ENCODE measurements at places on chromosomes 5 and 9.

DNA sequence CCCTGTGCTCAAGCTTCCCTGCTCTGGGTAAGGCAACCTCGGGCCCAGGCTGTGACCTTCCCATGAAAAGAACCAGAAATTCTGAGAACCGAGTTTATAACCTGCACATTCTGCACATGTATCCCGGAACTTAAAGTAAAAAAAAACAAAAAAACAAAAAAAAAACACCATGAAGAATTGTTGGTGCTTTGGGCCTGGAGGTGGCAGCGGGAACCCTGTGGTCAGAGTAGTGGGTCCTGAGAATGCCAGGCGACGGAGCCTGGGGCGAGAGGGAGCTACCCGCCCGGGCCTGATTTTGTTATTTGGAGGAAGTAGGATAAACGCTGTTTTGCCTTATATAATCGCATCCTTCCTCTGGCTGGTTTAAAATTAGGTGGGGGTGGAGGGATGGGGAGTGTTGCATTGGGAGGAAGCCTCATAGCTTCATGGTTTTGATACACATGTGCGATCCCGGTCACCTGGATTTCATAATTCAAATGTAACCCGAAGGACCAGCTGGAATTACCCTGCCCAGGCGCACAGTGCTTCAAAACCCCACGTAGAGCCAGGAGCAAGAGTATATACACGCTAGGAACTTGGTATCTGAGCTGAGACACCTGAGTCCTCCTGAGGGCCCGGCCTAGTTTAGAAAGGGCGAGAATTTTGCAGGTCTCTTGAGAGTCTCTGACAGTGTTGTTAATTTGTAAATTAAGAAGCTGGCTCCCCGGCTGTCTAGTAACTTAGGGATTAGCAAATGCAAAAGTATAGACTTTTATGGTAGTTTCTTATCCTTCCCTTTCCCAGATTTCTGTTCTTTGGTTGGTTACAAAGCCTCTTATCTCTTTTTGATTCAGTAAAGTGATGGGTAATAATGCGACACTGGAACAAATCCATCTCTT is 2.8 kb downstream of the MSX2 start:
- DNase-seq, result no peak

DNA sequence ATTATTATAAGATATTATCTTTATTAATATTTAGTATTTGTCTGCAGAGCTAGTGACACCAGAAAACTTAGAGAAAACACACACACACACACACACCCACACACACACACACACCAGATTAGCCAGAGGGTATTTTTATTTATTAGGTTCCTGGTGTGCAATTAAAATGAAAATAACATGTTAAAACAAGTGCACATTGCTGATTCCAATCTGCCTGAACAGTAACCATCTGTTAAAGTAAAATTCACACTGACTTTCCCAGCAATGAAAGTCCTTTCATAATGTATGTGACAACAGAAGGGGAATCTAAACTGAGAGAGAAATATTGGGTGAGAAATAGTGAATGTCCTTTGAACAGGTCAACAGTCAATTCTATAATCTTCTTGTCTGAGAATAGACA is 2323.5 kb upstream of the ACO1 start:
- no peak for DNase-seq

- DNase-seq, result peak; percentile 35
Measured at GRCh38 chr5:75337366-75338021, 474 bp downstream of the HMGCR start.

- DNase-seq, result no peak
Measured at GRCh38 chr9:117596678-117597077, 107.5 kb upstream of the TLR4 start.

- DNase-seq, result no peak
Measured at GRCh38 chr9:92988215-92988768, 41.0 kb downstream of the FGD3 start.

DNA sequence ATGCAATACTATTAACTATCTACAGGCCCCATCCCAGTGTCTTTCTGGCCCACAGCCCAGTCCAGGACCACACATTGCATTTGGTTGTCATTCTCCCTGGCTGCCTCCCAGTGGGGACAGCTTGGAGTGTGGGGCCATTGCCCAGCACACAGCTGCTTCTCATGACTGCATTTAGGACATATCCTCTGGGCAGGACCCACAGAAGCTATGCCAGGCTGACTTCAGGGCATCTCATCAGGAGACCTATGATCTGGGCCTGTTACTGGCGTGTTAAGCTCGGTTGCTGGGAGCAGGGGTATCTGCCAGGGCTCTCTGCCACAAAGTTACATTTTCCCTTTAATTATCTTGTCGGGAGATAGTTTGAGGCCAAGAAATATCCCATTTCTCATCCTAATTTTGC is 32.1 kb upstream of the CLPTM1L start:
- DNase-seq, result no peak

- DNase-seq, result no peak
Measured at GRCh38 chr9:99889120-99889519, 17.3 kb upstream of the STX17 start.

DNA sequence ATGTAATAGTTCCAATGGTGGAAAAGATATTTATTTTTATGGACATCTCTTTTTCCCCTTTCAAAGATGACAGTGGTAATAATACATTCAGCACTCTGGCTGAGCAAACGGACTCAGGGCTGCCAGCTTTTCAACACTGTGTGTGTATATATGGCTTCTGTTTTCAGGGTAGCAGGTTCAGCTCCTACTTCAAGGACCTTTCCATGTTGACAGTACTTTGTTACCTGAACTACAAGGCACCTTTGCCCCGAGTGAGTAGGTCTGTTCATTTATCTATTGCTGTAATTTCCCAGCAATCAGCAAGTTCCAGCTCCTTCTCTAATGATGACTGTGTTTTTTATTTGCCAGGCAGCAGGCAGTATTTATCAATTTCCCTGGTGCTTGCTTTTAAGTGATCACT is 387.4 kb upstream of the KIF2A start:
- no peak for DNase-seq

DNA sequence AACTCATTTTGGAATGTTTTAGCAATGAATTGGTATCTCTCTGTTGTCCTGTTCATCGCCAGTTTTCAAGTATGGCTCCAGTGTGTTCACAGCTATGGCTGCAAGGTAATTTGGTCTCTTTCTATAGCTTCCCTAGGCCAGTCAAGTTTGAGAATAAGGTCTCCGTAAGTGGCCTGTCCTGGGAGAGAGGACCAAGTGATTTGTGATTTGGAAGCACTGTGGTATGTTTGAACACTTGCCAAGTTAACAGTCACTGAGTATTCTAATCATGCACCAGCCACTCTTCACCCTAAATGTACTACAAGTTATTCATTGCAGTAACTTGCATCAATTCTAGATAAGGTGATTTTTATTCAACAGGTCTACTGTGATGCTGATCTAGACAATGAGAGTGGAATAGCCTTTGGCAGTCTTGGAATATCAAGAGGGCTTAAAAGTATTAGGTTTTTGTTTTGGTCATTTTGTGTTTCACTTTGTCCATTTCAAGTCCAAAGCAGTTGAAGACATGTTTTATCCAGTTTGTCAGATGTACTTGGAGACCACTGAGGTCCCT is 41.1 kb downstream of the G3BP1 start:
- DNase-seq, result no peak

- no peak for DNase-seq
Measured at GRCh38 chr5:90289837-90290236, 119.7 kb downstream of the CETN3 start.

- DNase-seq, result no peak
Measured at GRCh38 chr9:33445389-33446239, 1.8 kb downstream of the AQP3 start.

- DNase-seq, result no peak
Measured at GRCh38 chr9:130543859-130544258, 35.5 kb upstream of the FUBP3 start.

DNA sequence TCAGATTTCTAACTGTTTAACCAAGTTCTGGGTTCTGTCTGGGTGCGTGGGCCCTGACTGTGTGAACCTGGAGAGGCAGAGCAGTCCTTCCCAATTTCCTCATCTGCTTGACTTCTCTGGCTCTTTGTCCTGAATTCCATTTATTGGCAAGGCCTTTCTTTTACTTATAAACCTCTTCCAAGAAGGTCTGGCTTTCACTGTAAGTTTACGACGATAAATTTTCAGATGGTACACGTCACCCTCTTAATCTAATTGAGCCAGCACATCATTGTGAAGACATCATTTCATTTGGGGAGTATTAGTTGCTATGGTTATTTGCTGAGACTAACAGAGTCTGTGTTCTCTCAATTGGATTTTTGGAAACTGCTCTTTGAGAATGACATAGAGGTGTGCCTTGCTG is 92.4 kb downstream of the ARHGAP26 start:
- no peak for DNase-seq

GRCh38 chr5:126776499-126777256 is at the start of gene LMNB1:
TSS of gene LMNB1 (plus strand) at chr5:126777136. CDS start at chr5:126777509, 373 bp downstream.
- DNase-seq, result peak; percentile 95

GRCh38 chr5:34817558-34818351 is 21.2 kb upstream of the TTC23L start:
- DNase-seq, result no peak

DNA sequence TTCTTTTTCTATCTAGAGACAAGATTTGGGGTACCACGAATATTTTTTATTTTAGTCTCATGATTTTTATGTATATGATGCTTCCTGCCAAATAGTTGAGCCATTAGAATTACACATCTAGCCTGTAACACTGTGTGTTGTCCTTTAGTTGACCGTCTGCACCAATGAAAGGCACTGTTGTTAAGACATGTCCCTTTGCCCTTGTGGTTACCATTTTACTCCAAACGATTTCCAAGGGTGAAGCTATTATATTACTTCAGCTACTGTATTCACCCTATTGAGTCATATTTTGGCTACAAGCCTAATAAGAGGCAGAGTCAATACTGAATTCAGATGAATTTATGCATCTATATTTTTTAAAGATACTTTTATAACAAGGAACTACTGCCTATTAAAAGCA is 207.6 kb downstream of the CETN3 start:
- DNase-seq, result no peak

GRCh38 chr9:77464661-77465060 is 183.5 kb downstream of the GNA14 start:
- DNase-seq, result no peak

DNA sequence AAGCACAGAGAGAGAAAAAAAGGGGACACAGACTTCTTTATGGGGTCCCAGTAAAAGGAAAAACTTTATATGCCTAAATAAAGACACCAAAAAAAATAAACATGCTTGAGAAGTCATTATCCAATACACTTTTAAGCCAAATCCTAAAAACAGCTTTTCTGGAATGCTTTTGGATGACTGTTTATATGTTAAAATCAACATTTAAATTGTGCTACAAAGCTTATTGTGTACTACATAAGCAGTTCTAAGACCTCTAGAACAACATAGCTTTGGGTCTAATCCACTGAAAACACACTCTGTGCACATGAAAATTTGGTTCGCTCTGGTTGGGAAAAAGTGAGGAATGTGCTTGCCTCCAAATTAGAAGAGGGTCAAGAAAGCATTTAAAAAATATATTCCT is 92.5 kb downstream of the EBF1 start:
- DNase-seq, result no peak

GRCh38 chr5:72427016-72427415 is 80.2 kb downstream of the ZNF366 start:
- DNase-seq, result no peak

- no peak for DNase-seq
Measured at GRCh38 chr9:95689669-95690068, 172.9 kb upstream of the PTCH1 start.

DNA sequence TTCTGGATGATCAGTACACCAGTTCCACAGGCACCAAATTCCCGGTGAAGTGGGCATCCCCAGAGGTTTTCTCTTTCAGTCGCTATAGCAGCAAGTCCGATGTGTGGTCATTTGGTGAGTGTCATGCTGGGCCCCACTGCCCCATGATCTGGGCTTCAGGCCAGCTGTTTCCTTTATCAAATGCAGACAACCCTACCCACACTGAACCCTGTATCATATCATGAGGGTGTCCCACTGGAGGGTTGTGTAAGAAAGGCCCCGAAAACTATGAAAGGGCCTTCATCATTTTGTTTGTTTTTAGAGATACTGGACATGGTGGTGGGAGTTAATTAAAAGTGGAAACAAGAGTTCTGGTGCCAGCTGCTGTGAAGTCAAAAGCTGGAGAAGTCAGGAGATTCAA is 20.0 kb upstream of the CYFIP2 start:
- no peak for DNase-seq

DNA sequence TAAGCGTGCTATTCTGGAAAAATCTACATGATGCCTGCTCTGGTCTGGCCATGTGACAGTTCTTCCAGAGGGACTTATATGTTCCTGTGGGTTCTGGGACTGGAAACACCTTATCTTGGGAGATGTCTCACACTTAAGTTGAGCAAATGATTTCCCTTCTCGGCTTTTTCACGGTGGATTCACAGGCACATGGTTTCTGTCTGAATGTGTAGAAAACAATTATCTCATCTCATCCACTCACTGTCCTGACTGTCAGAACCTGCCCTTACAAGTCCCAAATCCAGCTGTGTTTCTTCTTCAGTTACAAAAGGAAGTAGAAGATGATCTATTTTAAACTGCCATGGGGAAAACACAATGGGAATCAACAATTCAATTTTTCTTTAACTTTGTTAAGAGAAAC is 184.0 kb downstream of the SYK start:
- DNase-seq, result no peak

- DNase-seq, result no peak
Measured at GRCh38 chr9:70696694-70697335, 282.4 kb upstream of the KLF9 start.
